Fibroblast of villous mesenchyme (primary cell): ENCODE measurements at places on chromosomes 1 and 21. TPM values are rescaled to one million over a fixed set of nuclear protein-coding genes. Genes with fewer than 3 reads are reported as not detected.
A peak's percentile ranks its signal among the peaks of the same experiment; 100 is the strongest.

YBEY gene
- 10.3 and 10.4 TPM in 2 replicates for total RNA-seq

GRCh38 chr1:154865442-154866256 is 4.4 kb downstream of the KCNN3 start:
- DNase-seq: no peak

- DNase-seq: no peak
These were observed 9.9 kb upstream of the C1orf141 start for GRCh38 chr1:67144696-67145095.

GRCh38 chr1:234593771-234594504 is 16.0 kb downstream of the IRF2BP2 start:
- DNase-seq: no peak

DNA sequence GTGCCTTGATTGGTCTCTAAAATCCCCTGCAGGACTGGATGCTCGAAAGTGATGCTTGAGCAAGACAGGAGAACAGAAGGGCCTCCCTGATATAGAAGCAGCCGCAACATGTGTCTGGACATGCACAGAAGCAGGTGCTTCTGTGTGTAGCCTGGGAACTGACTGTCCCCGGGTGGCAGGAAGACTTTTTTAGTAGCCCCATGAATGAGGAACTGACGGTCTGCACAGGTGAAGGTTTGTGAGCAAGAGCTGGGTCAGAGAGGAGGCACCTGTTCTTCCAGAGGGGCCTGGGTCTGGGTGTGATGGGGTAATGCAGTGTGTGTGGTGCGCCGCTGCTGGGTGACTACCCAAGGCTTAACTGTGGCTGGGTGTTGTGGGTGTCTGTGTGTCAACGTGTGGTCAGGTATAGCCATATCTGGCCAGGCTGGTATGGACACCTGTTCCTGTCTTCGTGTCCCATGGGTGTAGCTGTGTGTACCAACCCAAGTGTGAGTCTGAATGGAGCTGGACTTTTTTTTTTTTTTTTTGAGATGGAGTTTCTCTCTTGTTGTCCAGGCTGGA is 39.1 kb upstream of the FOXO6 start:
- DNase-seq: no peak

CFHR3 gene
- total RNA-seq: not detected in 2 replicates

RNU1-3 gene
- under 0.01 TPM in 1 of 2 replicates, not detected in the other for total RNA-seq

DNA sequence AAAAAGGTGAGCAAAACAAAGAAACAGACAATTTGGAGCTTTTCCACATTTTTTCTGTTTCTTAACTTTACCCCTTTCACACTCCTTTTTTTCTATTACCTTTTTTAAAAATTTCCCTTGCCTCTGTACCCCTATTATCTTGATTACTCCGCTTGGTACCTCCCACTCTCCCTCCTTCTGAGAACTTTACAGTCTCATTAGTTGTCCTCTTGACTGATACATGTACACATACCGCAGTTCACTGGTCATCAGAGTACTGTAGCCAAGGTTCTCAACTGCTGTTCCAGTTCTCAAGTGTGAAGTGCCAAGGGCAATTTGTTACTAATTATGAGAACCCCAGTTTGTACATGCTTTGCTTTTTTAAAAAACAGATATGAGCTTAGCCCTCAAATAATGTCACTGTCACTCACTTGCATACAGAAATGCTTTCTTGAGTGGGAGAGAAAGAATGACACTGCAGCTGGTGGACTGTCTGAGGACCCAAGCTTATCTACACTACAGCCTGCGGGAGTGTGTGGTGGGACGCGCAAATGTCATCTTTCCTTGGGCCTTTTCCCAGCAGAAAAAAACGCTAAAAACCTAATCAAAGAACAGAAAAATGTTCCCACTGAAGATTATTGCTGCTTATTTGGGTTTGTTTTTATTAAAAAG is 160.8 kb downstream of the DISP1 start:
- peak; percentile 63 for DNase-seq

DNA sequence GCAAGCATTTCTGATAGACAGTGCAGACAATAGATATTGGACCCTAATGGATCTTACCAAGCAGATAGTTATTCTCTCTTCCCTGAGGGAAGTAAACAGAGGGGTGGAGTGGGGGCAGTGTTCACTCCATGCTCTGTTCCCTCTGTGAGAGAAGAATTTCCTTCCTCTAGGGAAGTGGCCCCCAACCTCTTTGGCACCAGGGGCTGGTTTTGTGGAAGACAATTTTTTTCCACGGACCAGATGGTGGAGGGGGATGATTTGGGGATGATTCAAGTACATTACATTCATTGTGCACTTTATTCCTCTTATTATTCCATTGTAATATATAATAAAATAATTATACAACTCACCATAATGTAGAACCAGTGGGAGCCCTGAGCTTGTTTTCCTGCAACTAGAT is 459.9 kb downstream of the ADGRL2 start:
- DNase-seq: no peak

DNA sequence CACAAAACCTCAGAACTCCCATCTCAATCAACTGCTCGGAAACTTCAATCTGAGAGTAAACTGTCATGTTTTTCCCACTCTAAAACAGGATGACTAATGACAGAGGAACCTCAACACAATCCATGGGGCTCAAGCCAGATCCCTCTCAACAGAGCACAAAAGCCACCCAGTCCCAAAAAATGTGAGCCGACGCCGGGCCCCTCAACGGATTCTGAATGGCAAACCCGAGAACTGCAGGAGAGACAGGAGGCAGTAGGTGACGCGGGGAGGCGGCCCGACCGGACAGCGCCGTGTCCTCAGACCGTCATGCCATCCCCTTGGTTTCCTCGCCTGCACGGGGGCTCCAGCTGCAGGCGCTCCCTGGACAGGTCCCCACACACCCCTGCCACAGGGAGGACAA is 53.4 kb downstream of the SSBP3 start:
- DNase-seq: no peak

GRCh38 chr1:44227211-44227610 is 13.9 kb downstream of the DMAP1 start:
- DNase-seq: peak; percentile 13

DNA sequence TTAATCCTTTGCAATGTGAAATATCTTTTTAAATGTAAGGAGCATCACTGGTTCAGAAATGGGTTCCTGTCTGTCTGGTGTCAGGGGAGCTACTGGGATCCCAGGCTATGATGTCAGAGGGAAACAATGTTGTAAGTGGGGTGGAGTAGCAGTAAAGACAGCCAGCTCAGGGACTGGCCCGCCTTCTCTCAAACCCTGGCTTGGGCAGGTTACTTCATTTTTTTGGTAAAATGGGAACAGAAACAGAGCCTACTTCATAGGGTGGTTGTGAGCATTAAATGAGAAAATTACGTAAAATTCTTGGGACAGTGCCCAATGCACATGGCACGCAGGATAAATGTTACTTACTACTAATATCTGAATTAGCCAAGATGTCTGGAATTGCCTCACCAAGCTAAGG is 30.7 kb upstream of the IL20 start:
- DNase-seq: no peak

FCRLB gene
- total RNA-seq: 2.9 and 4.3 TPM in 2 replicates

GRCh38 chr1:156608036-156608674 is 6.9 kb upstream of the GPATCH4 start:
- DNase-seq: peak; percentile 69

GRCh38 chr1:201703621-201704438 is 125.1 kb upstream of the IPO9 start:
- peak; percentile 88 for DNase-seq

GRCh38 chr1:53377438-53377841 is 49.6 kb upstream of the LRP8 start:
- no peak for DNase-seq

- no peak for DNase-seq
These were observed 28.9 kb downstream of the DOP1B start for GRCh38 chr21:36185523-36185922.

MAGOH gene
- 22.2 and 30.2 TPM in 2 replicates for total RNA-seq

GRCh38 chr21:28068455-28069358 is 924.0 kb downstream of the LTN1 start:
- peak; percentile 42 for DNase-seq

UFC1 gene
- 57.7 and 69.1 TPM in 2 replicates for total RNA-seq

GRCh38 chr1:205630241-205630640 is 1.6 kb downstream of the ELK4 start:
- peak; percentile 51 for DNase-seq

DNA sequence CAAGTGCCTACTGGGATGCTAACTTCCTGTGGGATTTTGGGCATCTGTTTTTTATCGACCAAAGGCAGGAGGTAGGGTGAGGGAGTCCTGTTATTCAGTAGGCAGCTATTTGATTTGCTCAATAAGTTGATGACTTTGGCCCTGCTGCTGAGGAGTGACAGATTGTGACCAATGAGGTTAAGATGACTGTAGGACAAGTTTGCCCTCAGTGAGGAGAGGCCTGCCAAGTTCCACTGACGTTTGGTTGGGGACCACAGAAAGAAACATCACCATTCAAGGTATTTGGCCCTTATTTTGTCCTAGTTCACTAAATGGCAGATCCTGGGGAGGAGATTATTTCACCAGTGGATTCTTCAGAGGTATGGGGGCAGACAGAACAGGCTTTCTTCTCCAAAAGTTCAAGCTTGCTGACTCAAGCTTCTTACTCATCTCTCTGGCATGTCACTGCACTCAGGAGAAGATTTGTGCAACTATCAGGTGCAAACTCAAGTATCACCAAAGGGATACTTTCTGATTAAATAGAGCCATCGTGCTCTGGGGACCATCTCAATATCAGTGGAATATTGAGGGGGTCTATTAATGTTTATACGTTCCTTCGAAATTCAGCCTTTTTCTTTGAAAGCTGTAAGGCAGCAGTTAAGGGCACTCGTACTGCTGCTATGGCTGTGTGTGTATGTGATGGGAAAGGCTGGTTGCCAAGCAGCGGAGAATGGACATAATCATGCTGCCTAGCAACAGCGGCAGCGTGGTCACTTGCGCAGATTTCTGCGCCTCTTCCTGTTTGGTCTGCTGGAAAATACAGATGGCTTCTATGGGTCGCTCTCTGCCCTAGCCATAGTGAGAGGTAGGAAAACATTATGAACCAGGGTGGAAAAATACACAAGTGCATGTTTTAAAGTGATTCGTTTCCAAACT is 78.7 kb downstream of the PBX1 start:
- DNase-seq: peak; percentile 62

DNA sequence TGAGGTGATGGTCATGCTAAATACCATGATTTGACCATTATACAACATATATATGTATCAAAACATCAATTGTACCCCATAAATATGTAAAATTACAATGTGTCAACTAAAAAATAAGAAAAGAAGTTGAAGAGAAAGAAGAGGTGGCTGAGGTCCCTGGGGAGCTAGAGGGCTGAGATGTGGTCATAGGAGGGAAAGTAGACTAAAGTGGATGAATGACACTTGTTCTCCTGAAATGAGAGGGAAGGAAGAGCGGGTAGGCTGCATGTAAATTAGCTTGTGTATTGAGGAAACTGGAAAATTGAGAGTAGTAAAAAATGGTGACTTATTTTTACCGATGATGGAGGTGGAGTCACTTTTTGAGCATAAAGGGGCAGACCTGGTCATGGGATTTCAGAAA is 117.0 kb downstream of the ST6GALNAC3 start:
- DNase-seq: no peak

TRNP1 gene
- total RNA-seq: 13.2 and 27.6 TPM in 2 replicates

DNA sequence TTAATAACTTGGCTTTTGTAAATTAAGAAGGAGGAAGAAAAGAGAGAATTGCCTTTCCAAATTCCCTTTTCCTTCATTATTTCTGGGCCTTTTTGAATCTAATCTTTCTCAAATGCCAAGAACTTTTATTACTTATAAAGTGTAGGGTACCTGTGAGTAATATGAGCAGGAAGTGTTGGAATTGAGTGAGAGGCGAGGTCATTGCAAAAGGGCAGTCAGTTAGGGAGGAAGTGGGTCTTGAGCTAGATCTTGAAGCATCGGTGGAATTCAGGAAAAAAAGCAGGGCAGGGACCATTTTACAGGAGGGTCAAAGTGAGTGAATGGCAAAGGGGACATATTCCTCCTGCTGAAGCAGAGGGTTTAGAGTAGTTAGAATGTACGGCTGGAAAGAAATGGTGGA is 23.4 kb downstream of the DDI2 start:
- no peak for DNase-seq

- no peak for DNase-seq
These were observed 78.0 kb downstream of the MEGF6 start for GRCh38 chr1:3533067-3534048.

GRCh38 chr1:160628799-160629263 is 18.0 kb downstream of the SLAMF1 start:
- no peak for DNase-seq
